ENCODE measurements at places on chromosomes 7 and 10.

GRCh38 chr7:7257899-7258692 is 75.8 kb downstream of the C1GALT1 start:
- DNase-seq = peak; percentile 20

GRCh38 chr10:88292185-88292514 is 291.0 kb downstream of the RNLS start:
- no peak for DNase-seq

DNA sequence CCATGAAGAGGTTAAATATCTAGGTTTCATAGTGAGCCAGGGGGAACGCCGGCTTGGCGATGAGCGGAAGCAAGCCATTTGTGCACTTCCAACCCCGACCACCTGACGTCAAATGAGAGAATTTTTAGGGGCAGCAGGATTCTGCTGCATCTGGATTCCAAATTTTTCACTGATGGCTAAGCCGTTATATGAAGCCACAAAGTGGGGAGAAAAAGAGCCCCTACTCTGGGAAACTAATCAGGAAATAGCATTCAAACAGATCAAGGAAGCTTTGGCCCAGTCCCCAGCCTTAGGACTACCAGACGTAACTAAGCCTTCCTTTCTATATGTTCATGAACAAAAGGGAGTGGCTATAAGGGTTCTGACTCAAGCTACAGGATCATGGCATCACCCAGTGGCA is 12.9 kb upstream of the ADCK2 start:
- no peak for DNase-seq

GRCh38 chr10:116554628-116555027 is 8.9 kb downstream of the PNLIP start:
- no peak for DNase-seq

- DNase-seq = no peak
Observed at GRCh38 chr10:35946556-35946955, 304.5 kb upstream of the FZD8 start.

DNA sequence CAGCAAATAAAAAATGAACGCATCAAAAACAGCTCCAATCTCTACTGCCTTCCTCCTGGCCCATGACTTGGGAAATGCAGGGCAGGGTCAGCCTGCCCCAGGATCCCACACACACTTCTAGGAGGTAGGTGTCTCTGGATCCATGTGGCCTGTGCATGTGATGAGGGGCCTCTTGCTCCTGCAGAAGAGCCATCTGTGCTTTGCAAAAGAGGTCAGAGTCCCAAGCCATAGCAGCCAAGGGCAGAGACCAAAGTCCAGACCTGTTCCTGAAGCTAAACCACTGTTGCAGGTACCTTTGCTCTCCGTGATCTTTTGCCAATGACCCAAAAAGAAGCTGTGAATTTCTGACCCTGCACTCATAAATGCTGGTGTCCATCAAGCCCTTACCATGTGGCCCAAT is 57.1 kb downstream of the KCNMA1 start:
- no peak for DNase-seq

DNA sequence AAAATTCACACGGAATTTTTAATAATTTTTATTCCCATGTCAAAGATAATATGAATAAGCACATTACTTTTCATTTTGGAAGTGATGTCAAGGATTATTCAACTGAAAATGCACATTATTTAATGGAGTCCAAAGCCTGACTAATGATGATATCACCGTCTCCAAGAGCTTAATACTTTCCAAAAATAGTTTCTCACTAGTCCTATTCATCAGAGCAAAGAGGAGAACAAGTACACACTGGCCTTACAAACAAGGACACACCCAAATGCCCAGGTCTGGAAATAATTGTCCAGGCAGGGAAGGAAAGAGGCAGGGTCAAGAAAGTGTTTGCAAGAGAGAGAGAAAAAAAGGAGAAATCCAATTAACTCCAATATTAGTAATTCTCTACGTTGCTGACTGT is 216.8 kb upstream of the CCDC6 start:
- DNase-seq = no peak

DNA sequence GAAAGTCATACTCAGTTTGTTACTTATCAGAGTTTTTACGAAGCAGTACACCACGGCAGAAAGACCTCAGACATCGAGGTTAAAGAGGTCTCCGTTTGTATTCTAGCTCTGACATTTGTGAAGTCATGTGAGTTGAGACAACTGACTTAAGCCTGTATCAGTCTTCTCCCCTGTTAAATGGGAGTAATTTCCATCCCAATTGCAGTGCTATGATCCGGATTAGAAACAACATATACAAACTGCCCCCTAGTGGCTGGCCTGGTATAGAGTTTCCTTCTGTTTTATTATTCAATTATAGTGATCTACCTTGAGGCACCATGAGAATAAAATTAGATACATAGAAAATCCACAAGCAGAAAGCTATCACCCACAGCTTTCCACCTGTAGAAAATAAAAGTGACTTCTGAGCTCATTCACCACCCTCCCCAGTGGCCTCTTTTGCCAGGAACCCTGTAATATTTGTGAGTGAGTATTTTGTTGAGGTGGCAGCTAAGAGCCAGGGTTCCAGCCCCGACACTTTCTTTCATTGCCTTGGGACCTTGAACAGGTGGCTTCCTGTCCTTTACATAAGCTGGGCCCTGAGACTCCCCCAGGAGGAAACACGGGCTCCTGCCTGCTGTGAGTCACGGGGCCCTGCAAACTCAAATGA is 607.2 kb upstream of the MGMT start:
- DNase-seq = peak; percentile 62

DNA sequence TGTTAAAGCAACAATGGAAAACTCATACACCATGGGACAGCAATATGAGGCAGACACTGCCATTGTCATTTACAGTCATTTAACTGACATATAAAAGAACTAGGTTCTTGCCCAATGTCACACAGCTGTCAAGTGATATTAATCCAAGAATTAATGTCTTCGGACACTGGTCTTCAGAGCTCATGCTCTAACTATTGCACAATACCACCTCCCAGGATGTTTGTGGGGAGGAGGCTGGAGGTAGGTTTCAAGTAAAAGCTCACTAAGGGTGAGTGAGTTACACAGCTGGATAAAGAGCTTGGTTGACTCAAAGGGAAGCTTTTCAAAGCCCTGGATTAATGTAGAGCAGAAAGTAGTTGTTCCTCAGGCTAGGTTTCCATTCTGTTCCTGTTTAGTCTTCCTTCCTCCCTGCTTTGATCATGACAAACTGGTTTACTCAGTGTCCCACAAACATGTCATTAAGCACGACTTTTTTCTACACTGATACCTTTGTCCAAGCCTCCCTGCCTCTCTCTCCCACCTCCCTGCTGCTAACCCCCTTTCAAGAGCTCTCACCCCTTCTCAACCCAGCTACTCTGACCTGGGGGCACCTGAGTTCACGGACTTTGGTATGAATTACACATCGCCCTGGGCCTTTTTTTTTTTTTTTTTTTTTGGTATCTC is 987 bp upstream of the EXOC6 start:
- DNase-seq = no peak

- DNase-seq = no peak
Observed at GRCh38 chr7:139026551-139026950, 9.3 kb downstream of the ZC3HAV1L start.

DNA sequence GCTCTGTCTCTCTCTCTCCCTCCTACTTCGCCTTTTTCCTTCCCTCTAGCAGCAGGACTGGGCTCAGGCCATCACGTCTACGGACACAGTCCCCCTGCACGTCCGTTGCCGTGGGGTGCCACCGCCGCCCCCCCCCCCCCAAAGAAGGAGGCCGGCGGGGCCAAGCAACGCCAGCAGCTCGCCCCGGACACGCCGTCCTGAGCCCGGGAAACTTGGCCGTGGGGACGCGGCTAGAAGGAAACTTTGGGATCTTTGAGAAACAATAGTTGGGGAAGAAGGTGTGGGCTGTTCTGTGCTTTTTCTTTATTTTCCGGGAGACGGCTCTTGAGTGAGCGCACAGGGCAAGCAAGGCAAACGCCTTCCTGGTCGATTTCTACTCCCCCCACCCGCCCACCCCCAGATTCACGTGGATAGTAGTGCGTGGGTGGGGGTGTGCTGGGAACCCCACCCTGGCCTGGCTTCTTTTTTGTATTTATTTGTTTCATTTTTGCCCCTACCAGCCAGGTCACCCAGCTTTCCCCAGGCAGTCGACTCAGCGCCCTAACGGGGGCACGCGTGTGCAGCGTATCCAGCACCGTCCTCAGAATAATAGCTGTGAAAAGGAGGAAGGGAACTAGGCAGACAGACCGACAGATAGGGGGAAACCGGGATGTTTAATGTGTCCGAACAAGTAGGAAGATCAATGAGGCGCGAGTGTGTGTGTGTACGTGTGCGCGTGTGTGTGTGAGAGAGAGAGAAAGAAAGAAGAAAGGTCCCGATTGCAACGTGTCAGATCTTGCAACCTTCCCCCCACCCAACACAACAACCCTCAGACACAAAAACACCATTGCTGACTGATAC is 1.4 kb downstream of the MXI1 start:
- no peak for DNase-seq

- no peak for DNase-seq
Observed at GRCh38 chr10:20593649-20594048, 303.5 kb downstream of the NEBL start.

GRCh38 chr10:96288151-96288621 is 16.0 kb upstream of the DNTT start:
- no peak for DNase-seq

- peak; percentile 14 for DNase-seq
Observed at GRCh38 chr10:112689327-112690072, 242.5 kb downstream of the VTI1A start.

- no peak for DNase-seq
Observed at GRCh38 chr10:129881641-129882040, 82.4 kb downstream of the EBF3 start.

DNA sequence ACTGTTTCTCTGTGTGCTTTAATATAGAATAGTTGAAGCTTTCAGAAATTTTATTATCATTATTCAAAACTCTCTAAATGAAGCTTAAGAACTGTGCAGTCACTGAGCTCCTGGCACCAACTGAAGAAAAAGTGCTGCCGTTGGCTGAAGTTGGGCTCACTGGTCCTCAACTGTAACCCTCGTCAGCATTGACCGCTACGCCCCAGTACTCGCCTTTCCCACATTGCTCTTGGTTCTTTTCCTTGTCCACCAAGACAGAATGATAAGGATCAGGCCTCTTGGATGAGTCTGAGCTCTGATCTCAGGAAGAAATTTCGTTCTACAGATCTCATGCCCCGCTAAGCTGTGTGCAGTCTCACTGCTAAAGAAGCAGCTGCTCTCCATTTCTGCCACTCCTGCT is 7.9 kb upstream of the TAF3 start:
- no peak for DNase-seq

DNA sequence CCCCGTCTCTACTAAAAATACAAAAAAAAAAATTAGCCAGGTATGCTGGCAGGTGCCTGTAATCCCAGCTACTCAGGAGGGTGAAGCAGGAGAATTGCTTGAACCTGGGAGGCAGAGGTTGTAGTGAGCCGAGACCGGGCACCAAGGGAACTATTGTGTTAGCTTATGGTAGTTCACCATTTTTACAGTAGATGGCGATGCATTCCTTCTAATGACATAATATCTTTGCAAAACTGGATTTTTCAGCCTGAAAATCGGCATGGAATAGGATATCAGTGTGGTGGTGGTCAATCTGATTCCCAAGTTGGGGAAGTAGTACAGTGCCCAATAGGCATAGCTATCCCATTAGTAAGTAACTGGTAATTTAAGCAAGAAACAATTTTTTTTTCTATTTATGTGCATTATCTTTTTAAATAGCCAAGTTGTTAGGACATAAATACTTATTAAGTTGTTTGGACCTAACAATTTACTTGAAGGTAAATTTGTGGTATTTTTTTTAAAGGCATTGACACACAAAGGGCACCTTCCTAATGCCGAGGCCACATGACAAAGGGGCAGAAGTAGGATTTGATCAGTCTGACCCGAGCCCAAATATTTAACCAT is 17.6 kb upstream of the IMPDH1 start:
- peak; percentile 50 for DNase-seq

DNA sequence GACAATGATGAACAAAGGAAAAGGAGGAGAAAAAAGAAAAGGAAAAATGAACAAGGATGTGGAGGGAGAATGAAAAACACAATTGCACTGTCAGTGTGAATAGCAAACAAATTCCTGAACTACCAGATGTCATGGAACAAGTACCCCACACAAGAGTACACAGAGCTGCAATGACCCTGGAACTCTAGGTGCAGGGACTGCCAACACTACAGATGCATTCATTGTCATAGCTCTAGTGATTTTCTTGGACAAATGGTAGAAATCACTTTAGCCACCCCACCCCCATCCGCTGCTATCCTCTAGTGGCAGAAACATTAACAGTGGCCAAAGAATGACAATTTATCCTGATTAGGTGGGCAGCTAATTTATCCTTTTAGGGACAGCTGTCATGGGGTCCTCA is 3.1 kb downstream of the RNF133 start:
- DNase-seq = no peak

DNA sequence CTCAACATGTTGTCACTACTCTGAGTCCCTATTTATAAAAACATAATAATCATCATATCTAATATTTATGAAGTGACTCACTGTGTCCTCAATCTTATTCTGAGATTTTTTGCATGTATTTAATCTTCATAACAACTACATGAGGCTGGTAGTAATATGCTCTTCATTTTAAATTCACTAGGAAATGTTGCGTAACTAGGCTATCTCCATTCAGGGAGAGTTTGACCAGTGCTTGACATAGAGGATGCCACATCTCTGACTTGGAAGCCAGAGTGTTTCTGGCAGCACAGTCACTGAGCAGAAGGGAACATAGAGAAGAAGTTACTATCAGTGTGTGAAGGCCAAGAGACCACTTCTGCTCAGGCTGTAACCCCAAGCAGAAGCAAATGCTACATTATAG is 88.9 kb downstream of the FAM13C start:
- DNase-seq = no peak

DNA sequence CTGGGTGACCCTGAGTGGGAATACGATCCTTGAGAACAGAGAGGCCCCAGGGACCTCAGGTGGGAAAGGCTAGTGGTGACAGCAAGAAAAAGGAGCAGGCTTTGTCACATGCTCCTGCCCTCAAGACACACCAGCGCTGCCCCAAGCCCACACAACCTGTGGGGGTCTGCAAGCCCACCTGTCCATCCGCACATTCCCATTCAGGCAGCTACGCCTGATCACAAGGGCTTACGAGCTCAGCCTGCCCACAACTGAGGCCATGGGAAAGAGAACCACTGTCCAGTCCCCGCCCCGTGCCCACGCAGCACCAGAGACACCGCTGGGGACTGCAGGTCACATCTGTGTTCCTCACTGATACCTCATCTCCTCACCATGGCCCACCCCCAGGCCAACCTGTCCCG is 26.7 kb downstream of the EBF3 start:
- no peak for DNase-seq

GRCh38 chr7:21361413-21362125 is 66.3 kb upstream of the SP4 start:
- DNase-seq = no peak

GRCh38 chr10:52738951-52739350 is 33.6 kb downstream of the MBL2 start:
- DNase-seq = no peak

DNA sequence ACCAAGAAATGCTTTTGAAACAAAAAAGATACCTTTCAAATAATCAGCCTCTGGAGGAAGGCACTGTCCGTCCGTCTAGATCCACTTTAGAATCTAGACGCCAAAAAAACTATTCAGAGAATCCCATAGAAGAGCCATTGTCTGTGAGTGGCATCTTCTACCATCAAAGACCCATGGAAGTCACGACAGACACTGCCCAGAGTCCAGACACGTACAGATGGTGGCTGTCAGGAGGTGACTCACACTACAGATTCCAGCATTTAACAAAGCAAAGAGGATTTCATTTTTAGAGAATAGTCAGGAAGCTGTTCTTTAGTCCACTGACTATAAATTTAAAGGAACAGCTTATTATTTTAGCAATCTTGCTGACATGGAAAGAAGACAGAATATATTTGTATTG is 11.7 kb downstream of the C1QL3 start:
- DNase-seq = no peak

- no peak for DNase-seq
Observed at GRCh38 chr10:84727398-84727797, 399.0 kb downstream of the CCSER2 start.

Measured in activated CD8-positive, alpha-beta T cell treated with anti-CD3 and anti-CD28 coated beads for 36 hours (primary cell).